H4 (cell line): ENCODE measurements at places on chromosomes 12 and 14. TPM values are rescaled to one million over a fixed set of nuclear protein-coding genes. Genes with fewer than 3 reads are reported as not detected.

- DNase-seq, result no peak
Measured at GRCh38 chr12:68750506-68750905, 4.5 kb downstream of the SLC35E3 start.

GRCh38 chr14:51869411-51870100 lies 9.1 kb downstream of the GNG2 start:
- no peak for DNase-seq

GRCh38 chr14:36514278-36515104 lies 5.5 kb downstream of the NKX2-1 start:
- DNase-seq, result no peak

DNA sequence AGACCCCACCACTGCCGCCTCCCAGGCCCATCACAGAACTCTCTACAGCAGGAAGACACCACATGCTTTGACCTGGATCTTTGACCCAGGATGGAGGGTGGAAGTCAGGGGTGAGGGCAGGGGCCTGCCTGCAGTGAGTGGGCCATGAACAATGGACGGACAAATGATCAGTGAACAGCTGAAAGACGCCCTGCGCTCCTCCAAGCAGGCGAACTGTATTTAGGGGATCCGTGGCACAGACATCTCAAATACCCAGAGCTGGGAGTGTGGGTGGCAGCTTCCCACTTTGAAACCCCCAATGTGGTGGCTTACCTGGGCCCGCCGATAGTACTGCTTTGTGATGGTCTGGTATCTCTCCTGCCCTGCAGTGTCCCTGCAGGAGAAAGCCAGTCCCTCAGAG lies 8.7 kb upstream of the GPX2 start:
- no peak for DNase-seq

- DNase-seq, result no peak
Measured at GRCh38 chr14:83255727-83256090, 1722.1 kb upstream of the SEL1L start.

- DNase-seq, result no peak
Measured at GRCh38 chr14:91754819-91755218, 22.9 kb upstream of the CATSPERB start.

DNA sequence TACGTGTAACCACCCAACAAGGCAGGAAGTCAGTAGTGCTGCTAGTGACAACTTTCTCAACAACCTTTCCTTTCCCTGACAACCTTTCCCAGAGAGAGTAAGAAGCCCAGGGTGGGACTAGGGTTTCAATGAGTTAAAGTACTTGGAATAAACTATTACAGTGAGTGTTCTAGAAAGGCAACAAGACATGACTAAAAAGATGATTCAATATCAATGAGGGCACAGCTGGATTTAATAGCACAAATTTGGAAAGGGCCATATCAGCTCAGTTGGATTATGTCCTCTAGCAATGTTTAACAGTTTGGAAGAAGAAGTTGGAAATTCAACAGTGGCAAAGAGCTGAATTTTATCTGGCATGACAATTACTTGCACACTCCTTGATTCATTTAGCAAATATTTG lies 90.4 kb upstream of the GRIN2B start:
- no peak for DNase-seq

DNA sequence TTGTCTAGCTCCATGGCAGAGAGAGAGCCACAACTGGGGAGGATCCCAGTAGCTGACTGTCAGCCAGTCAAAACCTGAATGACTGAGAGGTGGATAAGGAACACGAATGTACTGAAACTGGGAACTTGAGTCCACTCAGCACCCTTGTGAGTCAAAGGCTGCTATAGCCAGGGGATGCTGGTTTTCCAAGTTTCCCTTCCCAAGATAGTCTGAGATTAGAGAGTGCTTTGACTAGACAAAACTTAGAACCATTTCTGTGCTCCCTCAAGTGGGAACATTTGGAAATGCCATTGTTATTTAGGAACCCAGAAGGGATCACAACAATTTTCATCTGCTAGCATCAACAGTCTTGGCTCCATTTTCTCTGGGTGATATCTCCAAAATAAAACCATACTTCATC lies 4.0 kb downstream of the PRKAG1 start:
- DNase-seq, result no peak

The MORN3 gene
- 0.23 TPM in 1 of 2 replicates, not detected in the other for total RNA-seq

The HOXC6 gene
- total RNA-seq, result 0.27 TPM in 2 replicates

The STAC3 gene
- total RNA-seq, result not detected in 2 replicates
